LoVo (cell line): ENCODE measurements at places on chromosomes 6 and 20.

DNA sequence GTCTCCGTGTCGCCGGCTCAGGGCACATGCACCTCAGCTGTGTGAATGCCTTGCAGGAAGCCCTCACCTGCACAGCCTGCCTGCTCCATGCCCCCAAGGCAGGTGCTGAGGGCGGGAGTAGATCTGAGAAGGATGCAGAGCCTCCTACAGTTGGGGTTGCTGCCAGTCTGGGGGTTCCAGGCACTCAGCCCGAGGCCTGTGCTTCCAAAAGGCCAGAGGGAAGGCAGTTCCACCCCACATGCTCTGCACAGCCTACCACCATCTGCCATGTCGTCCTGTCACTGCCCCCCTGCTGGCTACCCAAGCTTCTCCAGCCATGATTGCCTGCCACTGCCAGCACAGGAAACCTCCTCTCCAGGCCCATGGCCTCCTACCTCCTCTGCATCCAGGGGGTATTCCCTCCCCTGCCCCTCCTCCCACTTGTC lies 19.3 kb downstream of the ACSS1 start:
- DNase-seq, result no peak

- DNase-seq, result no peak
Observed at GRCh38 chr6:143187238-143187923, 126.7 kb downstream of the AIG1 start.

GRCh38 chr6:66321017-66321416 lies 614.0 kb upstream of the EYS start:
- DNase-seq, result no peak

GRCh38 chr20:51462566-51463276 lies 79.8 kb downstream of the NFATC2 start:
- DNase-seq, result no peak

DNA sequence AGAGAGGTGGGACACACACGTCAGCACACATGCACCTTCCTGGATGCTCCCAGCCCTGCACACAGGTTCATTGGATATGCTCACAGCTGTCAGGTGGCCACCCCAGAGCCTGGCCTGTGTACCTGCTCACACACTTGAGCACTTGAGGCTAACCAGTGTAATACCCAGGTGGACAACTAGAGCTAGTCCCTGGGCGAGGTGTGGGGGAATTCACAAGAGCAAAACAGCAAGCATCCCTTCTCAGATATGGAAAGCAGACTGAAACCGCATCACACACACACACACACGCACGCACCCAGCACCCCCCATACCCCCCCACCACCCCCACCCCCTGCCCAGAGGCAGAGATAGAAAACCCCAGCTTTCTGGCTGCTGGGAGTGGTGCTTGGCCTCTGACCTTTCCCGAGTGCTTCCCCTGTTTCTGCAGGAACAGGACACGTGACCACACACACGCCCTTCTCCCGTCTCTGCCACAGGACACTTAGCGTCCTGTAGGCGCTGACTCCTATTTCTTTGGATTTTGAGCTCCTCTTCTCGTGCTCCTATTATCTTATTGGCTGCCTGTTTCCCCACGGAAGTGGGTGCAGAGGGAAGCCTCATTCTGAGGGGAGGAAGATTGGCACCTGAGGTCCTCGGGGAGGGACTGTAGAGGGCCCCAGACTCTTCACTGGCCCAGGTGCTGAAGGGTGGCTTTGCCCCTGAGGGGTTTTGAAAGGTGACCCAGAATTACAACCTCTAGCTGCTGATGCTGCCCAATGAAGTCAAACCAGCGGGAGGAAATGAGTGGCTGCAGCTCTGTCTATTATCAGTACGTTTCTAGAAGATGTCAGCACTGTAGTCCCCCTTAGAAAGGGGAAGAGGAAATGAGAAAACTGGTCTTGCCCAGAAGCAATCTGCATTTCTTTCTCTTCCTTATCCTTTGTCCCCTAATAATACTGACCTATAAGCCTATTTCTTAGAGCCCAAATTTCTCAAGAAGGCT lies 65.8 kb downstream of the SYTL3 start:
- DNase-seq, result no peak

- no peak for DNase-seq
Observed at GRCh38 chr6:145071836-145072235, 663.5 kb downstream of the EPM2A start.

DNA sequence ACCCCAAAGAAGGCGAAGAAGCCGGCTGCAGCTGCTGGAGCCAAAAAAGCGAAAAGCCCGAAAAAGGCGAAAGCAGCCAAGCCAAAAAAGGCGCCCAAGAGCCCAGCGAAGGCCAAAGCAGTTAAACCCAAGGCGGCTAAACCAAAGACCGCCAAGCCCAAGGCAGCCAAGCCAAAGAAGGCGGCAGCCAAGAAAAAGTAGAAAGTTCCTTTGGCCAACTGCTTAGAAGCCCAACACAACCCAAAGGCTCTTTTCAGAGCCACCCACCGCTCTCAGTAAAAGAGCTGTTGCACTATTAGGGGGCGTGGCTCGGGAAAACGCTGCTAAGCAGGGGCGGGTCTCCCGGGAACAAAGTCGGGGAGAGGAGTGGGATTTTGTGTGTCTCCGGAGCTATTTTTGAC lies 69.6 kb downstream of the HFE start:
- DNase-seq, result no peak

DNA sequence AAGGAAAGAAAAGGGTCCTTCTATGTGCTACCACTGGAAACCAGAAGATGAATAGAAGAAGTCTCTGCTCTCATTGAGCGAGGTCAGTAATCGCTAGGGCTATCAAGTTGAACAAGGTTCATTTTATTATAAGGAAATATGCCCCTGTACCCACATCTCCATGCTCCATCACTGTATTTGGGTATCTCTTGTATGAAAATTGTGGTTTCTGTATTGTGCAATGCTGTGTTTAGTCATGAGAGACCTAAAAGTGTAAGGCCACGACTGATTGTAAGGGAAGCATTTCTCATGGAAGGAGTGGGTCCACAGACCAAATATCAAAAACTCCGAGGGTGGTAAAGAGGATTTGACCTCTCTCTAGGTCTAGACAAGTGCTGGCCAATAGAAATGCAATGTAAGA lies 3.6 kb upstream of the HS3ST5 start:
- DNase-seq, result no peak

- peak; percentile 6 for DNase-seq
Observed at GRCh38 chr6:166619912-166620311, 7.1 kb downstream of the RPS6KA2 start.

DNA sequence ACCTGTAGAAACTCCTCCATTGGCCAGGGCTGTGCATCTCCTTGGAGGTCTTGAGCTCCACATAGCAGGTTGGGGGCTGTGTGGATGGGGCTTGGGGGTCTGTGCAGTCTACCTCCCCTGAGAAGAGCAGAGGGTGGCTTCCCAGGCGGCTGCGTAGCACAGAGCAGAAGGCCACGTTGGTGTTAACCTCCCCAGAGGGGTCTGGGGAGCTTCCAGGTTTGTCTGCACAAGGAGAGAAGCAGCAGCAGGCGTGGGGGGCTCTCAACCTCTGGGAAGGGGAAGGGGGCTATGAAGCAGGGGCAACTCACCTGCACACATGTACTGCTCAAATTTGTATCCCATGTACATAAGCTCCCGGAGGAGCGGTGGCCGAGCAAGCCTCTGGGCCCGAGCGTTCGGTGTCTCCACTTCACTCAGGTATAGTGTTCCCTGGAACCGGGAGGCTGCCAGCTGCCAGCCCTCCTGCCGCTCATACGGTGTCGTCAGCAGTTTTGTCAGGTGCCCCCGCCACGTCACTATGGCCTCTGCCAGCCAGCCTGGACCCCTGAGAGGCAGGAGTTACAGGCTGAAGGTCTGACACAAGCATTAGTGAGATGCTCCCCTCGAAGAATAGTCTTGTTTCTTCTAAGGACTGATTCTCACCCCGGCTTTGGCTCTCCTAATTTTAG lies 1.2 kb downstream of the DXO start:
- no peak for DNase-seq

- DNase-seq, result peak; percentile 41
Observed at GRCh38 chr6:42452171-42453030, 675 bp upstream of the TRERF1 start.

GRCh38 chr6:42904467-42904866 lies 11.4 kb upstream of the PTCRA start:
- no peak for DNase-seq

DNA sequence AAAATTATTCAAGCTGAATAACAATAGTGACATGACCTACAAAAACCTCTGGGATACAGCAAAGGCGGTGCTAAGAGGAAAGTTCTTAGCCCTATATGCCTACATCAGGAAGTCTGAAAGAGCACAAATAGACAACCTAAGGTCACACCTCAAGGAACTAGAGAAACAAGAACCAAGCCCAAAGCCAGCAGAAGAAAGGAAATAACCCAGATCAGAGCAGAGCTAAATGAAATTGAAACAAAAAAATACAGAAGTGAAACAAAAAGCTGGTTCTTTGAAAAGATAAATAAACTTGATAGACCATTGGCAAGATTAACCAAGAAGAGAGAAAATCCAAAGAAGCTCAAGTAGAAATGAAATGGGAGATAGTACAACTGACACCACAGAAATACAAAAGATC lies 47.6 kb upstream of the NOTCH4 start:
- no peak for DNase-seq

DNA sequence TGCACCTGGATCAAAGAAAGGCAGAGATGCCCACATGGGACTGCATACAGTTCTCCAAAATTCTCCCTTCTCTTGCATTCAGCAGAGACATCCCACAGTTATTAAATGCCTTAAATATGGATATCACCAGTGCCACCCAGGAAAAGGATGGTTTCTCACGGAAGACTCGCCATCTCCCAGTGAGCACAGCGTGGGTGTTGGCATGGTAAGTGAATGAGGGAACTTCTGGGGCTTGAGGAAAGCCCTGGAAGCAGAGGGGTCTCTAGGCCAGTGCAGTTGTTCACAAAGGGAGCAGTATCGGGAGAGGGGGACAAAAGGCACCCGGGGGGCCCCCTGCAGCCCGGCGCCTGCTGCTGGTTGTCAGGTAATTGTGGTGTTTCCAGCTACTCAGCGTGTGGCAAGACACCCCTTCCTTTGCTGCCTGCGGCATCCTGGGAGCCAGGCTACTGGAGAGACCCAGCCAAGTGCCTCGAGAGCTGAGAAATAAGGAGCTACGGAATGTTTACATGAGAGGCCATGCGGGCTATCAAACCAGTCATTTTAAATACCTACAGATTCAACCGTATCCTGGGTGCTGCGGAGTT lies 125.4 kb downstream of the PXDC1 start:
- no peak for DNase-seq
